ENCODE measurements at places on chromosomes 4 and X.

DNA sequence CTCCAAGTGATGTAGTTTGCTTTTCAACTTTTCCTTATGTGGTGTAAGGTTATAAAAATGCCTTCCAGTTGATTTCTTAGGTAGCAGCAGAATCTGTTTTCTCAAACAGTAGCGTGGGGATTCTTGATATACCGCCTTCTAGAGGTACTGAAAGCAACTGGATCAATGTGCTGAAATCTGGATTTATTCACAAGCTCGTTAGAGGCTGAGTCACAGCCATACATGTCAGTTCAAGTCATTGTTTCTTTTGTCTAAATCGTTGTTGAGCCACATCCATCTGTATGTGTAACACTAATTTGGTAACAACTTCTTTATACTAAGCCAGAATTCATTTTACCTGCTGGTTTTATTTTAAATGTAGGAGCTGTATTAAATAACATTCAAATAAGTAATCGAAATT is 200.0 kb upstream of the MAD2L1 start:
- DNase-seq, result no peak

- DNase-seq, result peak; percentile 90
Measured at GRCh38 chrX:24025741-24026403, 1.1 kb downstream of the KLHL15 start.

DNA sequence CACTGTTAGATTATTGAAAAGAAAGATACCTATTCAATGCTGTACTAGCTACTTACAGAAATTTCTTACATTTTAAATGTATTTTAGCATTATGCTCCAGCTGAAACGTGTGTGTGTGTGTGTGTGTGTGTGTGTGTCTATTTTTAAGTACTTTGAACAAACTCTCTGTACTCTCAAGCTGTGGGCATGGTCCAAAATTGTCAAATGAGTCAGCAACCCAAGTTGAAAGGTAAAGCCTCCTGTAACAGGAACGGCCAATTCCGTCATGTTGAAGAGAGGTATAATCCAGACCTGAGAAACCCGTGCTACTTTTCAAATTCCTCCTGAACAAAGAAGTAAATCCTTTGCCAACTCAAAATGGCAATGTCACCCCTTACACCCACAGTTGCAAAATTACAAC is 20.5 kb downstream of the MAOB start:
- DNase-seq, result no peak

DNA sequence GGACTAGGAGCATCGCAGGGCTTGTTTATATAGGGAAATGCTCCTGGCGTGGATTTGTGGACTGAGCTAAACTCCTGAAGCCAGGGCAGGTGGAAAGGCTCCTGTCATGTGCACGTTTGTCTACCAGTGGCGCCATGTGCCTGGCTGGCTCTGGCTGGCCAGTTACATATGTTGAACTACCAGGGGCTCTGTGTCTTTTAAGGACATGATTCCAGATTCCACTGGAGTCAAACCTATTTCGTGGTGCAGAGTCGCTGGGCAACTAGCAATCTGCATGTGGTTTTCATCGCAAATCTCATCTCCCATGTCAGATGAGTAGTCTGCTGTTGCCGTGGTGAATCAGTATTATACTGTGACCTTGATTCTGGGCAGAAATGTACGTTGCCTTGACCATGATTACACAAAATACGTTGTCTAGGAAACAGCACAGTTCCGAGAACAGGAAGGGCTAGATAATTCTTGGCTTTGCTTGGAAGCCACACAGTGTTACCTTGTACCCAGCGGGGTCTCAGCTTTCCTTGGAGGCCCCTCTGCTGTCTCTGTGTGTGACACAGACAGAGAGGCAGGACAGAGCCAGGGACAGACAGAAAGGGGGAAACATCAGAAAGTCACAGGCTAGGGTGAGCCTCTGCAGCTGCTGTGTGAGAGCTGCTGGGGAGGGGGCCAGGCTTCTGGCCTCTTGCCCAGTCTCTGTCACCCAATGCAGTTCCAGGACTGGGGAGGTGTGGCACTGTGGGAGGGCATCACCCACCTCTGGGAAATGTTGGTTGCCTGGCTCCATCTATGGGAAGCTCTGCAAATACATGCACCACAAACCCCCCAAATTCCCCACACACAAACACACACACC is 19.2 kb downstream of the PNMA6E start:
- peak; percentile 94 for DNase-seq

DNA sequence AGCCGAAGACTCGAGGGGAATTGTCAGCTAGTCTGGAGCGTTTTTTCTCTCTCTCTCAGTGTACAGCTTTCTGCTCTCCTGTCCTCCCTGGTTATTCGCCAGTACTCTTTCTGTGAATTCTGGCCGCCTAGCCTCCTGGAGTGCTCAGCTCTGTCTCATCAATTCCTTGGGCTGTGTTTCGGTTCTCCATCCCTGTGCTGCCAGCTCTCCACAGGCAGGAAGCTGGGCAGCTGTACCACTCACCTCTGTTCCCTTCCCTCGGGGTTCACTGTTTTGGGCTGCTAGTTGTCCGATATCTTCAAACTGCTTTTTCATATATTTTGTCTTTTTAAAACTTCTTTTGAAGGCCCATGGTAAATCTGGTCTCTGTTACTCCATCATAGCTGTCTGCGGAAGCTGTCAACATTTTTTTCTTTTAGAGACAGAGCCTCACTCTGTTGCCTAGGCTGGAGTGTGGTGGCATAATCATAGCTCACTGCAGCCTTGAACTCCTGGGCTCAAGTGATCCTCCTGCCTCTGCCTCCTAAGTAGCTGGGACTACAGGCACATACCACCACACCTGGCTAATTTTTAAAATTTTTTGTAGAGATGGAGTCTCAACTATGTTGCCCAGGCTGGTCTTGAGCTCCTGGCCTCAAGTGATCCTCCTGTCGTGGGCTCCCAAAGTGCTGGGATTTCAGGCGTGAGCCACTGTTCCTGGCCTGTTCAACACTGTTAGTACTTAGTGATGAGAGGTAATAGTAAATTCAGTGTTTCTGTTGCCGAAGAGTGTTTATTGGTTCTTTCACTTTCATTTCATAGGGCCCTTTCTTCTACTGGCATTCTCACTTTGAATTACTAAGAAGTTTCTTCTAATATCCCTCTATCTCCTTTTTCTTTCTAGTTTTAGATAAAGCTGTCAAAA is 18.6 kb downstream of the ZCCHC4 start:
- DNase-seq, result peak; percentile 38

DNA sequence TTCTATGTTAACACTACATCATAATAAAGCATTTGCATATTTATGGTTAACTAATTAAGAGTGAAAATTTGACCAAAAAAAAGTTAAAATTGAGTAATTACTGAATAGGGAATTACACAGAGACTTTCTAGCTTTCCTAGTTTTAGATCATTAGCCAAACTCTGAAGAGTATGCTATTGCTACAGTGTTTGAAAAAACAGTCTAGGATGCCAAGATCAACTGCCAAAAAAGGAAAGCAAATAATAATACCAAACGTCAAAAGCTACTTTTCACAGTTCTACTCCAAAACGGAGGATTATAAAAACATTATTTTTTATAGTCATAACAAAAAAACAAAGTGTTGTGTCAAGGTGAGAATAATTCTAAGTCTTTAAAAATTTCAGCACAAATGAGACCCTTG is 359.8 kb upstream of the CTSO start:
- DNase-seq, result peak; percentile 76

GRCh38 chr4:98658287-98659105 is at the start of gene TSPAN5:
Gene TSPAN5 (minus strand): TSS chr4:98658611.
- peak; percentile 92 for DNase-seq

- DNase-seq, result no peak
Measured at GRCh38 chrX:46561824-46562657, 11.5 kb upstream of the CHST7 start.

DNA sequence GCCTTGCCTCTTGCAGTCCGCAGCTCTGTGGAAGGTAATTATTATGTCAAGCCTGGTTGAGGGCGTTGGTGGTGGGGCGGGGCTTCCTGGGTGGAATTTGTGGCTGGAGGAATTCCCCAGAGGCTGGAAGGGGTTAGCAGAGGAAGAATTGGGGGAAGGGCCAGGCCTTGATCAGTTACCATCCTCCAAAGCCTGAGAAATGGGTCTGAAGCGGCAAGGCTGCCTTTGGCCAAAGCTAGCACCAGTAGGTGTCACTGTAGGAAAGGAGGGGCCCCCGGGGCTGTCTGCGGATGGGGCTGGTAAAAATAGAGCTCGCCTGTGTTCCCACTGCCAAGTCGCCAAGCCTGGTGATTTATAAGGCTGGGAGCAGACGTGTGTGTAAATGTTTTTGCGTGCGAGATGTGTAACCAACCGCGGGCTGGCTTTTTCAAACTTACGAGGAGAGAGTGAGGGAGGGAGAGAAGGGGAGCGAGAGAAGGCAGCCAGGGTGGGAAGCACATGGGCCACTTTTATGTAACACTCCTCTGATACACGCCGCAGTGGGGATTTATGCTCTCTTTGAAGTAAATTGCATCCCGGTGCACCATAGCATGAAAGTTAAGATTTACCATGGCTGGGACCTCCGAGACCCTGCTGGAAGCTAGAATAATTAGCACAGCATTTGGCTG is 367.0 kb downstream of the BCOR start:
- DNase-seq, result peak; percentile 76

GRCh38 chr4:157358851-157359250 is 138.3 kb downstream of the GRIA2 start:
- DNase-seq, result no peak

All from muscle of leg (tissue), 16 donors.